ENCODE measurements at places on chromosomes 3 and 15.

DNA sequence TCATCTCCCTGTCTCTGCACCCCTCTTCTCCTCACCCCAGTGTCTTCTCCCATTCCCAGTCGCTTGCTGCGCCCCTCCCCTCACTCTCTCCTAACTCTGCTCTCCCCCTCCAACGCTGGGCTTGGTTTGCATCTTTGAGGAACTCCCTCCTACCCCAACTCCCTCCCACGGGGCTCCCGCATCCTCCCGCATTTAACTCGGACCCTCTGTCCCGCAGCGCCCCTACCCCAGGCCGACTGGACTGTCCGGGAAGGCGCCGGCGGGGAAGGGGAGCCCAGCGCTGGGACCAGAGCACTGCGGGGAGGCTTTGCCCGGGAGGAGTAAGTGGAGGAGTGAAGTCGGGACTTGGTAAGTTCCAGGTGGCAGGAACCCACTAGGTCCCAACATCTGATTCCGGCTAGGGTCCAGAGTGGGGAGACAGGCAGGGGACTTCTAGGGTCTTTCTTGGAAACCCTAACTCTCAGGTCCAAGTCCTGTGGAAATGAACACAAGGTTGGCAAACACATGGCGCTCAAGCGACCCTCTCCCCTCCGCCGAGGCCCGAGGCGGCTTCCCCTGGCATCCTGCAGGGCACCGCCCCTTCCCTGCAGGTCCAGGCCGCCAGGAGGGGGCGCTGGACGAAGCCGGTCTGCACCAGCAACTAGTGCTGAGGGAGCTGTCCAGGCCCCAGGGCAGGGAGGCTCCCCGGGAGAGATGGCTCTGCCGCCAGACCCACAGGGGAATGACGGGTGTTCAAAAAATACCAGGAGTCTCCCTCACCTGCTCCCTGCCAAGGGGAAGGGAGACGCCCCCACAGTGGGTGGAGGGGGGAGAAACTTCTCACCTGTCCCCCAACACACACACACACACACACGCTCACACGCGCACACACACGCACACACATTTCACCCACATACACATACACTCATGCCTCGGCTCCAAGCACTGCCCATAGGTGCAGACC lies 53.2 kb downstream of the LHFPL4 start:
- DNase-seq, result peak; percentile 64

DNA sequence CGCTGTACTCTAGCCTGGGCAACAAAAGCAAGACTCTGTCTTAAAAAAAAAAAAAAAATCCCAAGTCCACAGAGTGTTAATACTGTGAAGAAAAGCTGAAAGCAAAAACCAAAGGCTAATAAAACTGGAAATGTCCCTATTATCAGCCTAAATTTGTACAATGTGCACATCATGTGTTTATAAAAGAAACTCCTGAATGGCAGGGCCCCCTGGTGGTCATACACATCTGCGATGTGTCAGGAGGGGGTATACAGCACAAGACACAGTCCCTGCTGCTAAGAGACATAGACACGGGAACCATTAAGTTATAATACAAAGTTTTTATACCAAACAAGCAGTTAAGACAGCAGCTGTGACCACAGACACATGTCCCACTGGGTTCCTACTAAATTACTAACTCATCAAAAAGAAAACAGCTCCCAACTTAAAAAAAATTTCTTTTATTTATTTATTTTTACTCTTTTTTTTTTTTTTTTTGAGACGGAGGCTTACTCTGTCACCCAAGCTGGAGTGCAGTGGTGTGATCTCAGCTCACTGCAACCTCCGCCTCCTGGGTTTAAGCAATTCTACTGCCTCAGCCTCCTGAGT lies 31.0 kb downstream of the IDH2 start:
- DNase-seq, result peak; percentile 84

GRCh38 chr3:194854206-194854605 lies 168.5 kb downstream of the FAM43A start:
- DNase-seq, result no peak

DNA sequence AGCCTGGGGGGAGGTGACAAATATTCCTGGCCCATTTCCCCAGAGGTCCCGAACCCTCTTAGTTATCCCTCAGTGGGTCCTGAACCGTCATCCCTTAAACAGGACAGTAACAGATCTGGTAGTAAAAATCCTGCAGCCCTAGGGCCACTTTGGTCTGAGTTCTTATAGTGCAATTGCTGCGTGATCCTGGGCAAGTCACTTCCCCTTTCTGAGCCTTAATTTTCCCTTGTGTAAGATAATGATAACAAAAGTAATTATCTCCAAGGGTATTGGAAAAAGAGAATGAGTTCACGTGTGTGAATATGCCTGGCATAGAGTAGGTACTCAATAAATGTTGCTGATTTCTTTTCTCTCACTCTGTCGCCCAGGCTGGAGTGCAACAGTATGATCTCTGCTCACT lies 2.9 kb upstream of the JAGN1 start:
- DNase-seq, result no peak

DNA sequence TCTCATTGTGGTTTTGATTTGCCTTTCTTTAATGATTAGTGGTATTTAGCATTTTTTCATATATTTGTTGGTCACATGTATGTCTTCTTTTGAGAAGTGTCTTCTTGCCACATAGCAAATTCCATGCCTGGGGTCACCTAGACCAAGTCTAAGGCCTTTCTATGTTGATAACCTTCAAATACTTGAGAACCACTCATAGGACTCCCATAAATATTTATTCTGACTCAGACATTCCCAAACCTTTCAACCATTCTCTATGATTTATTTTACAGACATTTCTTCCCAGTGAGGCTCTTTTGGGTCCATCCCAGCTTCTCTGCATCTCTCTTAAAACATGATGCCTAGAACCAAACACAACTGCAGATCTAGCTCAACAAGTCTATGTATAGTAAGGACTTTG lies 69.2 kb downstream of the ATP8B4 start:
- DNase-seq, result no peak

GRCh38 chr15:34364041-34364440 lies 3.0 kb downstream of the LPCAT4 start:
- no peak for DNase-seq

DNA sequence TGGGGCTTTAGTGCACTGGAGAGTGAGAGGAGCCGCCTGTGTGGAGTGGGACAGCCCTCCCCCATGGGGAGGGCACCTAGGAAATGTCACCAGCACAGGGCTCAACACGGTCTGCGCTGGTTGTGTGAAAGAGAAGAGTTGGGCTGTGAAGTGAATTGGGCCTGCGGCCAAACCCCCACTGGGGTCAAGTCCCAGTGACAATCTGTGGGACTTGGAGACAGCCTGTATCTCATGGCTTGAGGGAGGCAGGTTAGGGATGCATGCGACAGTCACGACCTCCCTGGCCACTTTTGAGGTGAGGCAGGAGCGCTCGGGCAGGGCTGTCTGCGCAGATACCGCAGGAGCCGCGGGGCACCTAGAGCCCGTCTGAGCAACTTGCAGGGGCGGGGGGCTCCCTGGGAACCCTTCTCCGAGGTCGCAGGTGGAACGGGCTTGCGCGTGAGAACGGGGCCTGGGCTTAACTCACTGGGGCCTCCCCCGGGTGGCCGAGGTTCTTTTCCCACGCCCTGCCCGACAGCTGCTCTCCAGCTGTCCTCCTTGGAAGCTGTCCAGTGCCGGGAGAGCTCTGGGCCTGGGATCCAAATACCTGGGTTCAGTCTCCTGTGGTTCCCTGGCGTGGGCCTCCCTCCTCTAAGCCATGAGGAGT lies 77.4 kb downstream of the SNRK start:
- no peak for DNase-seq

DNA sequence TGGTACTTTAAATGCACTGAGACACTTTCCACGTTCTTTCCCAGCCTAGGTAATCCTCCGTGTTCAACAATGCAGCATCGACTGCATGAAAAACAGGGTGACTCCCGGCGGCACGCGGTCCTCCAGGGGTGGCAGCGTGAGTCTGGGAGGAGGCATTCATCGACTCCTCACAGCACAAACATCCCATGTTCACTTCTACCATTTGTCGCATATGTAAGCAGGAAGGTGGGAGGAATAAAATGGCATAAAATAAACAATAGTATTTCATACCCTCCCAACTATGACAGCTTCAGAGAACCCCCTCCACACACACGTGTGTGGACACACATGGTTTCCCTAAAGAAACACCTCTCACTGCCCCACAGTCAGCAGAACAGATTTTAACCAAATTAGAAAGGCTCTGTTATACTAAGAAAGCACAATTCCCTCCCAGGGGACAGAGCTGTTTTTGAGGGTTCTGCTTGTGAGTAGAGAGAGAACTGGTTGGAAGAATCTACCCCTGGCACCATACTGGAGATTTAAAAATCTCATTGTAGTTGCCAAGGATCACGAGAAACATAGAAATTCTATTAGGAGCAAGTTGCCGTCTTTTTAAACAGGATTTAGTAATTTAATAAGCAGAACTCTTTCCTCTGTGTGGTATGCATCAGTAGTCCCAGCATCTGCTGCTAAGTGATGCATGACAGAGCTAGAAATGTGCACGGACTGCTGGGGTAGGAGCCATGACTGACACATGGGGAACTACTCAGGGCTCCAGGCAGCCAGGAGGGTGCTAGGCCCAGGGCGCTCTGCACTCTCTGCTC lies 6.0 kb downstream of the FAM43A start:
- peak; percentile 76 for DNase-seq

DNA sequence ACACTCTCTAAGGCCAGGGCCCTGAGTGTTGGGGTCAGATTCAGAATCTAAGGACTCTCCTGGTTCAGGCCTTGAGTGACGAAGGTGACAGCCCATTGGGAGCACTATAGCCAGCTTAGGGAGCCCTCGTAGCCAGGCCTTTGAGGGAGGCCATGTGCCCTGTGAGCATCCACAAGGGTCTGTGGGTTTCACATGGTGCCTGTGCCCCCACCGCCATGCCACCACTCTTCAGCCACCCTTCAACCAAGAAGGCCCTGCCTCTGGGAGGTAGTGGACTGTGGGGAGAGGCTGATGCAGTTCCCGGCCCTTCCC lies 37.5 kb downstream of the TSPAN3 start:
- no peak for DNase-seq

DNA sequence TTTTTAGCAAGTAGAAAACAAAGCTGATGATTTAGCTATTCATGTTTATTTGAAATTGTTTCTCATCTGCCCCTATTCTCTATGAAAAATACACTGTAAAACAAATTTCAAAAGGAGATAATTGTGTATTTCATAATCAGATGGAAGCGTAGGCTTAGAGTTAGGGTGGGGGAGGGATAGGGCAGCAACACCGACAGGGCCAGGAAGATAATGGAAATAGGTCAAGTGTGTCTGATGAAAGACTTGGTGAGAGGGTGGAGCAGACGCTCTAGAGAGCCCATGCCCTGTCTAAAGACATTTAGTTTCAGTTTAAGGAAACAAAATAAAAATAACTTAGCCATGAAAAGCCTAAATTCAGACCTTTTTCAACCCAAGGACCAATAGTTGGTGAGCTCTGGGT lies 51.6 kb upstream of the ARL6 start:
- DNase-seq, result no peak

DNA sequence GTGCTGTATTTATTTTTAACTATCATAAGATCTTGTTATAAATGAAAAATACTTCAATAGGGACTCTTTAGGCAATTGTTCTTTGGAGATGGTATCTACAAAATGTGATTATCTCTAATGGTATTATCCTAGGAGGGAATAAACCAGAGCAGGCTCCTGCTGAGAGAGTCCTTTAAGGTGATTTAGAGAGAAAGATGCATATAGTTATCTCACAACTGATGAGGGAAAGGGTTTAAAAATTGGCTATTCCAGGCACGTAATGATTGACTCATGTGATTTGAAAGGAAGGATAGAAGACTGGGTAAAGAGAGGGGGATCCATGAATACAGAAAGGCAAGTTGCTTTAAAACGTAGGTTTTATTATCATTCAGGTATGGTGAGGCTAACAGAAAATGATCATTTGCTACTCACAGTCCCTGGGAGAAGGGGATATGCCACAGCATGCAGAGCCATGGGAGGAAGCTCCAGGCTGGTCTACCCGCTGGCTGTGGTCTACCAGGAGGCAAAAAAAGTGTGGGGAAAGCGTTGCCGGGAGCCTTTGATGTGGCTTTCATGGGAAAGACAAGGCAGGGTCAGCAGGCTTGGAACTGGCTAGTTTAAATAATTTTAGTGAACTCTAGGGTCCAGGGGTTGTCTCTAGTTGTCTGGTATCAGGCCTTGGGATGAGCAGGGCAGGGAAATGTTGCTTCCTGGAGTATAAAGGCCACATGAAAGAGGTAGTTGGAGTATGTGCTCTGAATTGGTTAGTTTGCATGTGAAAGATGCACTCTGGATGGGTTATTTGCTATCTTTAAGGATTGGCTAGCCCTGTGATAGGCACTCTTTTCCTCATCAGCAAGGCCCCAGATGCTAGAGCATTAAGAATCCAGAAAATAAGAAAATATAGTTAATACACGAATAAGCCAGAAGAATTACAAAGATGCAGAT lies 798.4 kb upstream of the GRM7 start:
- DNase-seq, result peak; percentile 54

DNA sequence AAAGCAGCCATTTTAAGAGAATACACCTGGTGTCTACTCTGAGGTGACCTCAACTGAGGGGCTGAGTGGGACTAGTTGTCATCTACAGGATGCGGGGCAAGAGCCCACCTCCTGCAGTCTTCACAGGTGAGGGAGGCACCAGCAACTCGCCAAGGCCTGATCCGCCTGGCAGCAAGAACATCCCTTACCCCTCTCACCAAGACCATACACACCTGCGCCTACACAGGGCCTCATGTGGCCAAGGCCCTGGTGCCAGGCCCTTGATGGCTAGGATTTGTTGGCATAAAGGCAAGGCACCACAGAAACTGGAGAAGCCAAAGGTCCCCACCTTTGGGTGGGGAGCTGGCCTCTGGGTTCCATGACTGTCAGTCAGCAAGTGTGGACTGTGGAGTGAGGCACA lies 18.4 kb downstream of the ELP6 start:
- DNase-seq, result no peak

GRCh38 chr3:68378631-68379030 lies 553.7 kb downstream of the TAFA4 start:
- no peak for DNase-seq

DNA sequence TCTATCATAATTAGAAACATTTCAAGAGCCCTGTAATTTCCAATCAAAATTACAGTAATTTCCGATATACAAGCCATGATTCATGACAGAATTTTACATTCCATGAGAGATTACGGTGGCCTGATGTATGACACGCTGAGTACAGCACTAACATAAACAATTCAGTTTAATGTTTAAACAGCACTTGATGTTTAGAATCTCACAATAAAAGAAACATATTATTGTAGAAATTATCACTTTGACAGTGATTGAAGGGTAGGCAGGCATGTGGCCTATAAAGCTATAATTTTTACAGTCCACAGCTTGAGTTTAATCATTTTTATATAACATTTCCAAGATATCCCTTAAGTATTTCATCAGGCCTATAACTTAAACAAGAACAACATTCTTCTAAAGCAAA lies 48.5 kb downstream of the SATB1 start:
- no peak for DNase-seq

GRCh38 chr3:129597087-129597999 lies 9.1 kb downstream of the PLXND1 start:
- no peak for DNase-seq

- DNase-seq, result no peak
These were observed 295.3 kb downstream of the RBMS3 start for GRCh38 chr3:29576181-29576580.

- no peak for DNase-seq
These were observed 77.9 kb downstream of the APBA2 start for GRCh38 chr15:28963711-28964081.

- DNase-seq, result no peak
These were observed 392.6 kb upstream of the TPM1 start for GRCh38 chr15:62649793-62650420.

GRCh38 chr3:63706321-63707085 lies 54.0 kb downstream of the SNTN start:
- DNase-seq, result no peak
